ENCODE measurements at places on chromosomes 12 and 14. TPM values are rescaled to one million over a fixed set of nuclear protein-coding genes. Genes with fewer than 3 reads are reported as not detected.

The ABHD12B gene
- not detected for total RNA-seq

The ANO4 gene
- not detected for total RNA-seq

The SPRYD4 gene
- 4.1 TPM for total RNA-seq

The EFS gene
- total RNA-seq = not detected

GRCh38 chr12:79453820-79454219 lies 236.9 kb downstream of the PAWR start:
- no peak overlapping the region for H3K27ac ChIP-seq
- H3K4me1 ChIP-seq = no peaks in the 10 kb centered on the region
- H3K36me3 ChIP-seq = no peaks in the 10 kb centered on the region
- no peaks in the 10 kb centered on the region for H3K27me3 ChIP-seq
- H3K4me3 ChIP-seq = no peak overlapping the region

GRCh38 chr14:81633496-81633895 lies 99.8 kb upstream of the SEL1L start:
- H3K36me3 ChIP-seq = no peaks in the 10 kb centered on the region
- no peak overlapping the region for H3K27ac ChIP-seq
- DNase-seq = no peak
- H3K27me3 ChIP-seq = no peaks in the 10 kb centered on the region
- H3K4me1 ChIP-seq = no peaks in the 10 kb centered on the region

- DNase-seq = no peak
- no peaks in the 10 kb centered on the region for H3K36me3 ChIP-seq
- no peaks in the 10 kb centered on the region for H3K27me3 ChIP-seq
- no peaks in the 10 kb centered on the region for H3K4me1 ChIP-seq
- no peak overlapping the region for H3K4me3 ChIP-seq
These were observed 181.5 kb downstream of the FOXA1 start for GRCh38 chr14:37413504-37414003.

DNA sequence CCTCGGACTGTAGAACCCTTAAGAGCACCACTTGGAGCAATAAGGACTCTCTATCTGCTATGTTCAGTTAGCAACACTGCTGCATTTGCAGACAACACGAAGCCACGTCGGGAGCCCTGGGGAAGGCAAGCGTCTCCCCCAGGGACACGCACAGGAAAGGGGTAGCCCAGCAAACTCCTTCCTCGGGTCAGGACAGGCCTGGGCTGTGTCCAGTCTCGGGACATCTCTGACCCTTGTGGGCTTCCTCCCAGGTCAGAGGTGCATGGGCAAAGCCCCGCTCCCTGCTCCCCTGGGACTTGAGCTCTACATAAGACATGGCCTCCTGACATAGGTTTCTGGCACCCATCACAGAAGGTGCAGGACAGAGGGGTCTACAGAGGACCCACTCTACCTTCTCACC lies 119.5 kb downstream of the PIWIL1 start:
- H3K27ac ChIP-seq = no peak overlapping the region
- H3K27me3 ChIP-seq = no peaks in the 10 kb centered on the region
- no peak for DNase-seq
- H3K4me3 ChIP-seq = no peak overlapping the region
- no peaks in the 10 kb centered on the region for H3K4me1 ChIP-seq

DNA sequence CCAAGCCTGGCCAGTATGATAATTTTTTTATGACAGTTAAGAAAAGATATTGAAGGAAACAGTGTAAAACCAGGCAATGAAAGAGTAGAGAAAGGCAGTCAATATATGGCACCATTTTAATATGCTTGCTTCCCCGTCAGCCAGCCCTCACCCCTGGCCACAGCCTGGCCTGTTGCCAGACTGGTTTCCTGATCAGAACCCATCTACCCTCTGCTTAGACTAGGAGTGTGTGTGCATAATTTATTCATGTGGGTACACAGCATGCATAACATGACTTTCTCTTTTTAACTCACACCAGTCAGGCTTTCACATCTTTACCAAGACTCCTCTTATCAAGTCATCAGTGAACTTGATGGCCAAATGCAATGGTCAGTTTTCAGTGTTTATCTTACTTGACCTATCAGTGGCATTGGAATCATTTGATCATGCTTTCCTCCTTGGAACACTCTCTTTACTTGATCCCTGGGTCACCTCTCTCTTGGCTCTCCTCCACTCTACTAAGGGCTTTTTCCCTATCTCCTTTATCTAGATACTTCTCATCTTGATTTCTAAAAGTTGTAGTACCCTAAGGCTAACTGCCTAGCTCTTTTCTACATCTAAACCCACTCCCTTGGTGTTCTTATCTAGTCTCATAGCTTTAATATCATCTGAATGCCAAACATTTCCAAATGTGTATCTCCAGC lies 10.0 kb upstream of the GPR19 start:
- H3K27ac ChIP-seq = no peak overlapping the region
- H3K36me3 ChIP-seq = peaks cover 6% of the 10 kb centered on the region
- no peak for DNase-seq
- H3K27me3 ChIP-seq = no peaks in the 10 kb centered on the region
- no peak overlapping the region for H3K4me3 ChIP-seq
- H3K4me1 ChIP-seq = peaks cover 20% of the 10 kb centered on the region

GRCh38 chr14:77914073-77914721 lies 114.3 kb downstream of the ADCK1 start:
- no peaks in the 10 kb centered on the region for H3K27me3 ChIP-seq
- no peak for DNase-seq
- H3K4me3 ChIP-seq = no peak overlapping the region

DNA sequence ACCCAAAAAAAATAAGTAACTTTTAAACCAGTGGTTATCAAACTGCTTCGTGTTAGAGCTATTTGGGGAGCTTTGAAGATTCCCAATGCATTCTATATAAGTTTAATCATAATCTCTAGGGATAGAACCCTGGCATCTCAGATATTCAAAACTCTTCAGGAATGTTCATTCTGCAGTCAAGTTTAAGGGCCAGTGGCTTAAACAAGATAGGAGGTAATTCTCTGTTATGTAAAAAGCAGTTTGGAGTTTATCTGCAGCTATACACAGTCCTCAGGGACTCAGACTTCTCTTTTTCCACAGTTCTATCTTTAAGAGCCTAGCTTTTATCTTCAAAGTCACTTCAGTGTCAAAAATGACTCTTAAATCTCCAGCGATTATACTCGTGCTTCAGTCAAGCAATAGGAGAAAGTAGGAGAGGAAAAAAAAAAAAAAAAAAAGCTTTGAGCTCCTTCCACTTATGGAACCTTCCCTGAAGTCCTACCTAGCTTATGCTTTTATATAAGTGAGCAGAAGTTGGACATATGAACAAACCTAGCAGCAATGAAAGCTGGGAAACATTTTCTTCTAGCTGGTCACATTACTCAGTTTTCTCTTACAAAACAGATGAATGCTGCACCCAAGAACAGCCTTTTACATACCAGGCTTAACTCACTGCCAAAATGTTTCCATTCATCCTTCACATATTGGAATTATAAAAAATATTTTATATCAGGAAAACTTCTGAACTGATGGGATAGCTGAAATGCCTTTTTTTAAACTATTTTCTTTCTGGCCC lies 302.8 kb downstream of the FSCB start:
- no peak for DNase-seq
- no peaks in the 10 kb centered on the region for H3K36me3 ChIP-seq
- no peaks in the 10 kb centered on the region for H3K4me1 ChIP-seq
- no peak overlapping the region for H3K27ac ChIP-seq
- no peaks in the 10 kb centered on the region for H3K27me3 ChIP-seq
- no peak overlapping the region for H3K4me3 ChIP-seq

DNA sequence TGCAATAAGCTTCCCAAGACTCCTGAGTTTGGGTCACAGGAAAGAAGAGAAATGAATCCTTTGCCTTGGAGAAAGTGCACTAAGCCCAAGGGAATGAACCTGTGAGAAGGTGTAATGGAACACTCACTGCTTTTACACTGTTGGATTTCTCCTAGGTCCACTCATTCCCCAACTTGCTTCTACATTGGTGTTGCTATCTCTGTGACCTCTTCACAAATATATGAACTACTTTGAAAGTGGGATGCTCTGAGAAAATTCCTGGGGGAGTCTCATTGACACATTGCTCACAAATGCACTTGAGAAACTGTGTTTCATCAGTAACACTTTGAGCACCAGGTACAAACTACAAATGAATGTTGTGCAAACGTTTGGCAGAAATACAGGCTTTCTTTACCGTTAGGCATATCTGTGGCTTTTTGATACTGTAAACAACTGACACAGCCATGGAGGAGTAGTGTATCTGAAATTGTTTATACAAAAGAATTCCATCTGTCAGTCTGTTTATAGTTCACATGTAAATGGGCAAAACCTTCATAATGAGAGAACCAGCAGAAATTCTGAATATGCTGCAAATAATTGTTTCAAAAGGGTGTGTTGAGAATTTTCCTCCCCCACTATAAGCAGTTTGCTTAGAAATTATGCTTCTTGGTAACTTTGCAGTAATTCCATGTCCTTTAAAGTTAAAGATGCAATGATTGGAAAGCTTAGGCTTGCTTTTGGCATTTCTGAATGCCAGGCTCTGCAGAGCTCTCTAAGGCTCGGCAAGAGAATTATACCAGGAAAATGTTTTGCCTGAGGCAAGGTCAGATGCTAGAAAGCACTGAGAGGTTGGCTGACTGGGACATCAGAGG lies 348.5 kb upstream of the DDHD1 start:
- no peaks in the 10 kb centered on the region for H3K36me3 ChIP-seq
- H3K27ac ChIP-seq = no peak overlapping the region
- H3K4me1 ChIP-seq = no peaks in the 10 kb centered on the region

DNA sequence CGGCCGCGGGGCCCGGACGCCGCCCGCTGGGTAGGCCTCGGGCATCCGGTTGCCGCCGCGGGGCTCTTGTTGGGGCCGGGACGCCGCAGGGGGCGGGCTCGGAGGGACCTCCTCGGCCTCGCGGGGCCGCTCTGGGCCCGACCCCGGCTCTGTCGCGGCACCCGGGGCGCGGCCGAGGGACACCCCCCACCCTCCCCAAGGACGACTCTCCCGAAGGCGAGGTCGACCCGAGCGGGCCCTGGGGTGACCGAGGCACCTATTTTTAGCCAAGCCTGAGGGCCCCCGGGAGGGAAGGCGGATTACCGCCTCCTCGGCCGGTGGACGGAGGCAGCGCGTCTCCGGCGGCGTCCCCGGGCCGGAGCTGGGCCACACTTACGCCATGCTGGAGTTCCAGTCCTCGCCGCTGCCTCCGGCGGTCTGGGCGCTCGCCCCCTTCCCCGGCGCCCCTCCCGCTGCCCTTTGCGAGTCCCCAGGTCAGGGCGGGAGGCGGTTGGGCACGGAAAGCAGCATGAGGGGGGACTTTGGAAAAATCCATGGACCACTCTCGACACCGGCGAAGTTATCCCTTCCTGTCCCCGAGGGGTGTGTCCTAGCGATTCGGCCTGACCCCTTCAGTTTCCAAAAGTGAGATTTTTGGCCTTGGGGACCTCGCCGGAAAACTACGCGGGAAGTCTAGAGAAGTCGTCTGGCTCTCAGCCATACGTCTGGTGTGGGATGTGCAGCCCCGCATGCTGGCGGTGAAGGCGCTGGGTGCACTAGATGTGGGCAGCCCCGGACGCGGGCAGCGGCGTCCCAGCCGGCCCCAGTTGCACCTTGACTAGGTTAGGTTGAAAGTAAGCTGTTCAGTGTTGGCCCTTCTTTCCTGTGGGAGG lies 699 bp downstream of the KTN1 start:
- H3K27ac ChIP-seq = peak overlapping the region; percentile 80
- no peaks in the 10 kb centered on the region for H3K27me3 ChIP-seq
- no peaks in the 10 kb centered on the region for H3K36me3 ChIP-seq
- H3K4me1 ChIP-seq = peaks cover 26% of the 10 kb centered on the region
- DNase-seq = peak; percentile 78

DNA sequence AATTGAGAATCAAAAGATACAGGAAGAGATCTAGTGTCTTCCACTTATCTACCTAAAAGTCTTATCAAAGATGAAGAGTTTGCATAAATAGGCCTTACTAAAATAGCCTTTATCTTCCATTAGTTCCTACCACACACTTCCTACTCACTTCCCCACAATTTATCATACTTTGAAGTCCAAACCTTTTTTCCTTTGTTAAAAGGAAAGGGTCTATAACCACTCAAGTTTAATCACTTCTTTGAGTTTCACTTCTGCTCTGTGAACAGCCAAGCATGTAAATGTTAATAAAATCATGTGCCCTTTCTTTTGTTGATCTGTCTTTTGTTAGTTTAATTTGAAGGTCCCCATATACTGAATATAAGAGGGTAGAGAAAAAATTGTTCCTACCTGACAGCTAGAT lies 114.5 kb downstream of the PHLDA1 start:
- no peak overlapping the region for H3K27ac ChIP-seq
- no peaks in the 10 kb centered on the region for H3K27me3 ChIP-seq
- peaks cover under 1% of the 10 kb centered on the region for H3K36me3 ChIP-seq
- peaks cover 11% of the 10 kb centered on the region for H3K4me1 ChIP-seq
- no peak for DNase-seq
- no peak overlapping the region for H3K4me3 ChIP-seq

DNA sequence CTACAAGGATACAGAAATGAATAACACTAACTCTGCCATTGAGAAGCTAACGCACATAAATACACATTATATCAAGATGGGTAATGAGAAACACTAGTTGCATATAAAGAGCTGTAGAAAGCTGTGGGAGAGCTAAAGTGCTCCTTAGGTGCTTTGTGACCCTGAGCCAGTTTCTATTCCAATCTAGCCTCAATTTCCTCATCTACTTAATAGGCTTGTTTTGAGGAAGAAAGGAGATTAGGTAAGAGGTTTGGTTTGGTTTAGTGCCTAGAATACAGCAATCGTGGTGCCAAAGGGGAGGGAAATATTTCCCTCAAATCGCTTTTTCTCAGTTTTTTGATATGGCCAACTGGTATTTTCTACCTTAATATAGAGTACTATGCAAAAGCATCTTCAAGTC lies 994 bp downstream of the SRP54 start:
- peaks cover 30% of the 10 kb centered on the region for H3K4me1 ChIP-seq
- H3K4me3 ChIP-seq = no peak overlapping the region
- no peak overlapping the region for H3K27ac ChIP-seq
- DNase-seq = no peak

GRCh38 chr14:54629635-54630360 lies 62.9 kb downstream of the SAMD4A start:
- H3K4me1 ChIP-seq = peaks cover 38% of the 10 kb centered on the region
- peak overlapping the region; percentile 51 for H3K27ac ChIP-seq
- no peak for DNase-seq
- peak overlapping the region; percentile 2 for H3K4me3 ChIP-seq
- H3K27me3 ChIP-seq = no peaks in the 10 kb centered on the region
- H3K36me3 ChIP-seq = peaks cover 9% of the 10 kb centered on the region

GRCh38 chr12:73414926-73415325 lies 1122.7 kb upstream of the ATXN7L3B start:
- no peak overlapping the region for H3K27ac ChIP-seq
- no peak overlapping the region for H3K4me3 ChIP-seq
- no peaks in the 10 kb centered on the region for H3K4me1 ChIP-seq

GRCh38 chr14:72613975-72614319 lies 280.0 kb downstream of the DPF3 start:
- H3K27ac ChIP-seq = peak overlapping the region; percentile 25
- no peak overlapping the region for H3K4me3 ChIP-seq
- H3K36me3 ChIP-seq = no peaks in the 10 kb centered on the region
- peaks cover 10% of the 10 kb centered on the region for H3K4me1 ChIP-seq
- no peak for DNase-seq

GRCh38 chr12:14853961-14854360 lies 10.6 kb upstream of the ART4 start:
- no peak overlapping the region for H3K27ac ChIP-seq
- H3K27me3 ChIP-seq = no peaks in the 10 kb centered on the region
- peaks cover 2% of the 10 kb centered on the region for H3K36me3 ChIP-seq
- no peak for DNase-seq
- no peaks in the 10 kb centered on the region for H3K4me1 ChIP-seq

DNA sequence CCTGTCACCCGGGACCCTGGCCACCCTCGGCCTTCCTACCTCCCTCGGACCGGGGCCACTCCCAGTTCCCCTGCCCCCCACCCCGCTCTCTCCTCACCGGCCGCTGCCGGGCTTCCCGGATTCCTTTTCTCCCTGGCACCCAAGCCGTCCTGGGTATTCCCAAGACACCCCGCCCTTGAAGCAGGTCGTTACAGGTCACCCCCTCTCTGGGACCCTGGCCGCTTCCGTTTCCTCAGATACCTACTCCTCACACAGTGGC lies 493 bp downstream of the NUMB start:
- H3K36me3 ChIP-seq = peaks cover 3% of the 10 kb centered on the region
- DNase-seq = no peak
- H3K27me3 ChIP-seq = no peaks in the 10 kb centered on the region

Measured in activated naive CD8-positive, alpha-beta T cell treated with anti-CD3 and anti-CD28 coated beads, Interleukin-2, amount 10 ng/mL, durations not matched to agents 7 days and 5 days (primary cell).